Activated CD4-positive, alpha-beta T cell treated with anti-CD3 and anti-CD28 coated beads, Interleukin-2, amount 10 ng/mL, durations not matched to agents 7 days and 5 days (primary cell): ENCODE measurements at places on chromosomes 16 and 17. TPM values are rescaled to one million over a fixed set of nuclear protein-coding genes. Genes with fewer than 3 reads are reported as not detected.

Gene MMP28
- total RNA-seq = not detected

Gene C17orf67
- 5.1 TPM for total RNA-seq

Gene TOP3A
- total RNA-seq = 57.6 TPM

Gene RBFOX1
- total RNA-seq = not detected

Gene MRPL12
- 62.3 TPM for total RNA-seq

Gene SLC35G6
- not detected for total RNA-seq

Gene OTOP3
- not detected for total RNA-seq

Gene RNFT1
- 18.2 TPM for total RNA-seq

Gene PLCG2
- total RNA-seq = 2.6 TPM

Gene OGFOD1
- 43.8 TPM for total RNA-seq

Gene PDE6G
- 24.7 TPM for total RNA-seq

Gene EVPLL
- total RNA-seq = not detected

Gene PRAC2
- not detected for total RNA-seq

Gene COX6A2
- not detected for total RNA-seq

Gene WFIKKN1
- 2.7 TPM for total RNA-seq

Gene ARRB2
- total RNA-seq = 323 TPM

Gene RASD1
- total RNA-seq = 0.29 TPM

Gene RHBDF2
- 41.6 TPM for total RNA-seq

Gene KRT39
- total RNA-seq = not detected

Gene XPO6
- 237 TPM for total RNA-seq

Gene C16orf87
- 11.2 TPM for total RNA-seq

Gene CLEC3A
- not detected for total RNA-seq

Gene TBC1D26
- total RNA-seq = not detected

Gene SEPTIN12
- total RNA-seq = not detected

Gene TM4SF5
- total RNA-seq = not detected
